ENCODE measurements at places on chromosomes 7 and 10. TPM values are rescaled to one million over a fixed set of nuclear protein-coding genes. Genes with fewer than 3 reads are reported as not detected.

DNA sequence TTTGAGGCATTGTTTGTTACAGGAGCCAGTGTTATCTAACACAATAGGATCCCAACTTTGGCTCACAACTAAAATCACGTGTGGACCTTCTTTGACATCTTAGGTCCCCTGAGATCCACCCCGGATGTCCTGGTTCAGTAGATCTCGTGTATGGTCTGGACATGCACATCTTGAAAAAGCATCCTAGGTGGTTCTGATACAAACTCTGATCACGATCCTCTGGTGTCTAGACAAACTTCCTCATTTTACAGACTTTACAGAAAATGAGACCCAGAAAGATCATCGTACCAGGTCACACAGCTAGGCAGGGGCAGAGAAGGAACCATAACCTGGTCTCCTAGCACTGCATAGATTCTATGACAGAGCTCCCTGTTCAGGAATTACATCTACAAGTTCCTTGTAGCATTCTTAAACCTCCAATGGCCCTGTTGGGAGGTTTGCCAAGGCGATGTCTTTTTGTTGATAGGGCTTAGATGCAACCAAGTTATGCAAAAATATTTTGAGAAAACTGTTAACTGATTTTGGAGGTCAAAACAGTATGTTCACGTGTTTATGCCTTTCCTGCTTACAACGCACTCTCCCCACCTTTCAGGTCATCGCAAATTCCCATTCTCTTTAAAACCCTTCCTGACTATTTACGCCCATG lies 30.8 kb upstream of the CHST15 start:
- no peak for DNase-seq

DNA sequence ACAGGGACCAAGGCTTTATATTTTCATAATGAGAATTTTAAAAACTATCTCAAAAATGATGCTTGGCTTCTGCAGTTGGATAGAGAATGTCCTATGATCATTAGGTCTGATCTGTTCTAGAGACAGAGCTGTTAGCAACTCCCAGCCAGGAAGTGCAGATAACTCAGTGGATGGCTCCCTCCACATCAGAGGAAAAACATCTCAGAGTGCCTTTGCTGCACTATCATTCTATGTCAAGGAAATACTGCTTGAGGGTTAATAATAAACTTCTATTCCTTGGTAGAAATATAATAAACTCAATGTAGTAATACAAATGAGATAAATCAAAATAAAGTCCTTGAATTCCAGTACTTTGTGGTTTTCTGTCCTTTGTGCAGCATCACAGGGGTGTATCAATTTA lies 78.0 kb upstream of the BET1 start:
- no peak for DNase-seq

DNA sequence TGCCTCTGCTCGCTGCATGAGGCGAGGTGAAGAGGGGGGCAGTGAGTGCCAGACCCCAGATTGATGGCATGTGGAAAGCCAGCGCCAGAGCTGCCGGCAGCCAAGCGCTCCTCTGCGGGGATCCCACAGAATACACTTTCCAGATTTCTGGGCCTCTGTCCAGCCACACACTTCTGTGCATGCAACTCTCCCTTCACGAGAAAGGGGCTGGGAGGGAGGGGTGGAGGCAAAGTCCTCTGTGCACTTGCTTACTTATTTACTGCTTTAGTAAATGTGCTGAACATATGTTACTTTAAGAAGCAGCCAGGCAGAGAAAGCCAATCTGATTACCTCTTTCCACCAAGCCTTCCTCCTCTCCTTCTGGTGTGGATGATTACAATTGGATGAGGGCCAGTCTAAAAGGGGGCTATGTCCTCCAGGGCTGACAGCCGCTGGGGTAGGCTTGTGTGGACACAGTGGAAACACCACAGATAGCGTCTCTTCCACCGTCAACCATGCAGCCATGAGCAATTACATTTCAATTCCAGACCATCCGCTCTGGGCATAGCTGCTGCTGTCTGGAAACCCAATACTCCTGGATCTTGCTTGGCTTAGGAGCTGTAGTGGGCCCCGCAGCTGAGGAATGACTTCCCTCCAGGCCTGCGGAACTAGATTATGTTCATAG lies 322.8 kb upstream of the ANKRD30A start:
- no peak for DNase-seq

- DNase-seq: no peak
Observed at GRCh38 chr7:77800158-77800557, 1.6 kb downstream of the PHTF2 start.

GRCh38 chr7:66747881-66748511 lies 7.5 kb downstream of the RABGEF1 start:
- no peak for DNase-seq

DNA sequence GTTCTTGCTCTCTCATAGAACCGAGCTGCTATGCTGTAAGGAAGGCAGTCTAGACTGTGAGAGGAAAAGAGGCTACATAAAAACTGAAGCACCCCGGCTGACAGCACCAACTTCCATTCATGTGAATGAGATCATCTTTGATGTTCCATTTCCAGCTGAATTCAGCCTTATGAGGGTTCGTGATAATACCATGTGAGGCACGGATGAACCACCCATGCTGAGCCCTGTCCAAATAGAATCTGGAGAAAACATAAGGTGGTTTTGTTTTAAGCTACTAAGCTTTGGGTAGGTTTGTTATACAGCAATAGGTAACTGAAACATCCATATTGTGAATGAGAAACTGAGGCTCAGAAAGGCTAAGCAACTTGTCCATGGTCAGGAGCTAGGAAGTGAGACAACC lies 6.9 kb upstream of the VAX1 start:
- no peak for DNase-seq

IKZF1 gene
- total RNA-seq: 496 TPM

TUBB8 gene
- total RNA-seq: not detected

DNA sequence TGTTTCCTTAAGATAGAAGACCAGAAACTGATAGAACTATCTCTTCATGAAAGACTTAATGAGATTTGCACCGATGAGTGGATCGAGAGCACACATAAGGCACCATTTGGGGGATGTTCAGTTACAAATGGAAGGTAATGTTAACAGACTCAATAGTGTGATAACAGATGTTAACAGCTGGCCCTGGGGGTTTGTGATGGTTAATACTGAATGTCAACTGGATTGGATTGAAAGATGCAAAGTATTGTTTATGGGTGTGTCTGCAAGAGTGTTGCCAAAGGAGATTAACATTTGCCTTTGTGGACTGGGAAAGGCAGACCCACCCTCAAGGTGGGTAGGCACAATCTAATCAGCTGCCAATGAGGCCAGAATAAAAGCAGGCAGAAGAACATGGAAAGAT lies 130.5 kb upstream of the DGKB start:
- DNase-seq: no peak

- no peak for DNase-seq
Observed at GRCh38 chr10:130018265-130018664, 54.2 kb upstream of the EBF3 start.

GIMAP8 gene
- 52.8 TPM for total RNA-seq

PAPSS2 gene
- 0.35 TPM for total RNA-seq

DNA sequence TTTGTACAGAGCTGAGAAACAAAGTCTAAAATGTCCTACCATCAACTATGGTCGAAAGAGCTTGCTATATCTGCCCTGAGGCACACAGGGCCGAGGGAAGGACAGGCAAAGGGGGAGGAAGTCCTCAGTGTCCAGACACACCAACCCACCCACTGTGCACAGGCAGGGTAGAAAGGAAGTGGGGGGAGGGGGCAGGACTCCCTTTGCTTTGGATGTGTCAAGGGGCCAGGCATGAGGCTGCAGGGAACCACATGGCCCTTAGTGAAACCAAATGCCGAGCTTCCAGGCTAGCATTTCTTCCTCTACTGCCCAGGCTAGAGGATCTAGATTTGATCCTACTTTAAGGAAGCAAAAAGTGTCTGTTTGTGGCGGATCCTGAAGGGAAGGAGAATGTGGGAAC lies 28.6 kb downstream of the KCNH2 start:
- no peak for DNase-seq

KIAA1549 gene
- 0.15 TPM for total RNA-seq

NXPH1 gene
- total RNA-seq: not detected

CYP2C8 gene
- total RNA-seq: not detected

- no peak for DNase-seq
Observed at GRCh38 chr7:55516409-55516808, 55.9 kb downstream of the VOPP1 start.

DNA sequence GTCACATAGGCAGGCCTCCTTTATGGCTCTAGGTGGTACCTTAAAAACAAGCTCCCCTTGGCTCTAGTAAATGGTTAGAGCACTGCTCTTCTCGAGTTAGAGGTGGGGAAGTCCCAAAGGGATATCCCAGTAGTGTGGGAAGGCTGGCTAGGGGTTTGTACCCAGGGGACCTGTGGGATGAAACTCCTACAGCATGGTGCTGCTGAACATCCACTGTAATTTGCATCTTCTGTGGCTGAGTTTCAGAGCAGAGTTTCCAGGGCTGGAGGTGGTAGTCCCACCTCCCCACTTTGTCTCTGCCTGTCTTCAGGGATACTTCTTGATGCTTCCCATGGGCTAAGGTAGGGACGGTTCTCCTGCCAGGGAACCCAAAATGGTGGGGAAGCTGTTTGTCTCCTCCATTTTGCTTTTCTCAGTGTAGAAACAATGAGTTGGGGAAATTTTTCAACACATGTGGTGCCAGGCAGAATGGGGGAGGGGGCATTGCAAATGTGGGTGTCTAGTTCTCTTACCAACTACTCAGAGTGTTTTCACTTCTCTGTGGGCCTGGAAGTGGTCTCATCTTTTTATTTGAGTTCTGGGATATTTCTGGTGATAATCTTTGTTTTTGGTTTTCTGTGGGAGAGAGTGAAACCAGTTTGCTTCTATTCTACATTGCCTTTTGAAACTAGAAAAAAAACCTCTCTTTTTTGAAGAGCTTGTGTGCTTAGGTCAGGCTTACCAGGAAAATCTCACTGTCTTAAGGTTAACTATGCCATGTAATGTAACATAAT lies 36.3 kb downstream of the SCART1 start:
- no peak for DNase-seq

DNA sequence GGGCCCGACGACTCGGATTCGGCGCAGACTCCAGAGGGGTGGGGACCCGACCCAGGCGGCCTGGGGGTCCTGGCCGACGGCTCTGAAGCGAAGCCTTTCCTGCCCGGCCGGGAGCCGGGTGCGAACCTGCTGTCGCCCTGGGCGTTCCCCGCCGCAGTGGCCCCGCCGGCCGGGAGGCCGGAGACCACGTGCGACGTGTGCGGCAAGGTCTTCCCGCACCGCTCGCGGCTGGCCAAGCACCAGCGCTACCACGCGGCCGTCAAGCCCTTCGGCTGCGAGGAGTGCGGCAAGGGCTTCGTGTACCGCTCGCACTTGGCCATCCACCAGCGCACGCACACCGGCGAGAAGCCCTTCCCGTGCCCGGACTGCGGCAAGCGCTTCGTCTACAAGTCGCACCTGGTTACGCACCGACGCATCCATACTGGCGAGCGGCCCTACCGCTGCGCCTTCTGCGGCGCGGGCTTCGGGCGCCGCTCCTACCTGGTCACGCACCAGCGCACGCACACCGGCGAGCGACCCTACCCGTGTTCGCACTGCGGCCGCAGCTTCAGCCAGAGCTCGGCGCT lies 15.4 kb downstream of the ZNF316 start:
- no peak for DNase-seq

DNA sequence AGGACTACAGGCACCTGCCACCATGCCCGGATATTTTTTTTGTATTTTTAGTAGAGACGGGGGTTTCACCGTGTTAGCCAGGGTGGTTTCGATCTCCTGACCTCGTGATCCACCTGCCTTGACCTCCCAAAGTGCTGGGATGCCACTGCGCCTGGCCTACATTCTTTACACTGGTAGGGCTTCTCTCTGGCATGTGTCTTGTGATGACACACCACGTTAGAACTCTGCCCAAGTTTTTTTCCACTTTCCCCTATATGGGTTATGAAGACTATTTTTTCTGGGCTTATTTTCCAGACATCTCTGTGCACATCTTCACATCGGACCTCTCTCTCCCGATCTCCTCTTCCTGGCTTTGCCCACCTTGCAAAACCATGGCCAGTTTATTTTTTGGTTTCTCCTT lies 10.7 kb downstream of the FAM200A start:
- no peak for DNase-seq

CPA4 gene
- total RNA-seq: not detected

SMKR1 gene
- 1.7 TPM for total RNA-seq

DNA sequence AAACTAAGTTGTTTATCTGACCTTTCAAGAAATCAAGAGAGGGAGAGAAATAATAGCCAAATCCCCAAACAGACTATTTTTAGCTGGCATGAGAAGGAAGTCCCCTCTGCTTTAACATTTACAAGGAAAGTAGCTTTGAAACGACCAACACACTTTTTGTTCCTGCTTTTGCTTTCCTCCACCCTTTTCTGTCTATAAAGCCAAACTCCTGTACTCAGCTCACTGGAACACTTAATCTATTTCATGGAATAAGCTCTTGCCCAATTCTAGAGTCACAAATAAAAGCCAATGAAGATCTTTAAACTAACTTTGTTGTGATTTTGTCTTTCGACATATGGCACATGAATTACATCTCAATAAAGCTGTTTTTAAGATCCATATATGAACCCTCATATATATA lies 86.8 kb upstream of the CCDC71L start:
- no peak for DNase-seq

DNA sequence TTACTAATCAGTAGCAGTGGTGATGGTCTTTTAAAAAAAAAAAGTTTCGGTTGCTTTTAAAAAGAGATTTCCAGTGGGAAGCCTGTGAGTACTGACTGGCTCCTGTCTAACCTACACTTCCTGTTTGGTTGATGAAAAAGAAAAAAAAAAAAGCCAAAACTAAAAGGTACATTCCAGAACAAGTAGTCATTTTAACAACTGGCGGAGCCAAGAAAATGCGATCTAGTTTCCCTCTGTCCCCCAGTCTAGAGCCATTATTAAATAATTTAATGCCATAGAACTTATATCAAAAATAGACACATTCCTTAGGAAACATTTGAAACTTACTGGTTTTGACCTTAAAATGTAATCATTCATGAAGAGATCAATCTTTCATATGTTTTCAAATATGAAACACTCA lies 254.2 kb upstream of the C7orf33 start:
- DNase-seq: no peak

CALU gene
- 15.8 TPM for total RNA-seq

GRCh38 chr10:43878386-43878785 lies 229.7 kb upstream of the ZNF32 start:
- DNase-seq: no peak

GRCh38 chr10:37700886-37701780 lies 156.3 kb downstream of the ZNF248 start:
- no peak for DNase-seq

DNA sequence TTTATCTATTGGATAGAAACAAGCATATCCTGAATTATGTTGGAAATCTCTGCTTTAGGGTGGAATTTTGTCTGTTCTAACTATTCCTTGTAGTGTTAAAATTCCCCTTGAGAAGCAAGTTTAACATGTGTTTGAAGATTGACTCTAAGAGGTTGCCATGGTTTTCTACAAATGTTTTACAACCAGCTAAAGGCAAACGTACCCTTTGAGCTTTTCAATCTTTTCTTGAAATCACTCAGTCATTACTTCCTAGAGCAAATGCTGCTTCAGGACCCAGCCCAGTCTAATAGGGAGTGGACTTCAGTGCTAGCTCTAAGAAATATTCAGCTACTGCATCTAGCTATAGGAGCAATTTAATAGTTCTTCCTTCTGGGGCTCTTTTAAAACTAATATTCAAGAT lies 118.8 kb upstream of the IFRD1 start:
- no peak for DNase-seq

- no peak for DNase-seq
Observed at GRCh38 chr7:79553811-79554555, 100.5 kb upstream of the MAGI2 start.

GRCh38 chr7:148561099-148561498 lies 29.5 kb upstream of the C7orf33 start:
- no peak for DNase-seq

GRCh38 chr7:43671521-43671920 lies 57.8 kb downstream of the COA1 start:
- no peak for DNase-seq

- no peak for DNase-seq
Observed at GRCh38 chr7:1249731-1250130, 17.1 kb downstream of the UNCX start.

Data from T-cell (primary cell).